NCI-H1092 treated with DMSO at 0.1 percent for 48 hours (cell line): ENCODE measurements at places on chromosomes 4 and X.
A peak's percentile ranks its signal among the peaks of the same experiment; 100 is the strongest.

DNA sequence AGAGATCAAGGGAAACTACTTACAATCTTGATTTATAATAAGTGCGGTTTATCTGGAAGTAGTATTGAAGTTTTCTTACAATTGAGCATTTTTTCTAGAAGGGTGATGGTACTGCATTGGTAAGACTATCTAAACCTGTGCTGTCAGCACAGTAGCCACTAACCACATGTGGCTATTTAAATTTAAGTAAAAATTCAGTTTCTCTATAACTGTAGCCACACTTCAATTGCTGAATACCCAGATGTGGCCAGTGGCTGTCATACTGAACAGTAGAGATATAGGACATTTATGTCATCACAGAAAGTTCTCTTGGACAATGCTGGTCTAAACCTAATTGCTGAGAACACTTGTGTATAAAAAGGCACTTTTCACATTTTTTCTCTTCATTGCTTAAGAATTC lies 222.7 kb downstream of the CBR4 start:
- DNase-seq = no peak

- no peak for DNase-seq
Observed at GRCh38 chr4:39030725-39031124, 1.5 kb downstream of the TMEM156 start.

DNA sequence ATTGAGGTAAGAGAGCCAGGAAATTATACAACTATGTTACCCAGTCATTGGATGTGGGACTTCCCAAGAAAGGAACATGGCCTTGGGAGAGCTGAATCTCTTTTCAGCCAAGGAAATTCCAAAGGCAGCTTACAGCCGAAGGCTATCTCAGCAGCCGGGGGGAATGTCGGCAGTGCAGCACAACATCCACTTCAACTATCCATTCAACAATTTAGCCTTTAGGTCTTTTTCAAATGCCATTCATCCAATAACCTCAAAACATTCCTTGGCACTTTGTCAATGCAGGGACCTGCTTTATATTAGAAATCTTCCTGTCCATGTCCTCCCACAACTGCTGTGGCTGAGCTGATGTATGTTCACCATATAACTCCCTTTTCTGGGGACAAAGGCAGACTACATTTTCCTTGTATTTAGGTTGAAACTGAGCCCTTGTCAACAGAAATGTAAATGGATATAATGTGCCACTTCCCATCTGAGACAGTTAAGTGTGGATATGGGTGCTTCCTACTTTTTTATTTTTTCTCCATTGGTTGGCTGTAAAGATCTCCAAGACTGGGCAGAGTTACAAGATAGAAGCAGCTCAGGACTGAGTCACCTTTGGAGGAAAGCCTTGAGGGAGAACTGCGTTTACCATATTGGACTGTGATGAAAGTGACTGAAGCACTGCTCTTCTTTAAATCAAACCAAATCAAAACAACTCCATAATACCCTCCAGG lies 94.8 kb downstream of the GPRIN3 start:
- DNase-seq = peak; percentile 27

DNA sequence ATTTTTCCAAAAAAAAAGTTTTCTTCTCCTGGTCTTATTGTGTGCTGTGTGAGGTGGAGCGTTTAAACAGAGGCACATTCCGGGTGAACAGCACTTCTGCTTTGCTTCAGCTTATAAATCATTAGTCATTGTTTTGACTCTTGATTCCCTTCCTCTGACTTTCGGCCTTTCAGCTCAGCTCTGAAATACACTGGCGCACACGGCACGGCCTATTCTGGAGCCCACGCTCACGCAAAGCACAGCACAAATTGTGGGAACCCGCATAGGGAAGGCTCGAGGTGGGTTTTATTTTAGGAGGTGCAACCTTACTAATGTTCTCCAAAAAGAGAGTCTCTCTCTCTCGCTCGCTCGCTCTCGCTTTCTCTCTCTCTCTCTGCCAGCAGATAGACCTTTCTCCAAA lies 4.0 kb downstream of the POU3F4 start:
- DNase-seq = no peak

DNA sequence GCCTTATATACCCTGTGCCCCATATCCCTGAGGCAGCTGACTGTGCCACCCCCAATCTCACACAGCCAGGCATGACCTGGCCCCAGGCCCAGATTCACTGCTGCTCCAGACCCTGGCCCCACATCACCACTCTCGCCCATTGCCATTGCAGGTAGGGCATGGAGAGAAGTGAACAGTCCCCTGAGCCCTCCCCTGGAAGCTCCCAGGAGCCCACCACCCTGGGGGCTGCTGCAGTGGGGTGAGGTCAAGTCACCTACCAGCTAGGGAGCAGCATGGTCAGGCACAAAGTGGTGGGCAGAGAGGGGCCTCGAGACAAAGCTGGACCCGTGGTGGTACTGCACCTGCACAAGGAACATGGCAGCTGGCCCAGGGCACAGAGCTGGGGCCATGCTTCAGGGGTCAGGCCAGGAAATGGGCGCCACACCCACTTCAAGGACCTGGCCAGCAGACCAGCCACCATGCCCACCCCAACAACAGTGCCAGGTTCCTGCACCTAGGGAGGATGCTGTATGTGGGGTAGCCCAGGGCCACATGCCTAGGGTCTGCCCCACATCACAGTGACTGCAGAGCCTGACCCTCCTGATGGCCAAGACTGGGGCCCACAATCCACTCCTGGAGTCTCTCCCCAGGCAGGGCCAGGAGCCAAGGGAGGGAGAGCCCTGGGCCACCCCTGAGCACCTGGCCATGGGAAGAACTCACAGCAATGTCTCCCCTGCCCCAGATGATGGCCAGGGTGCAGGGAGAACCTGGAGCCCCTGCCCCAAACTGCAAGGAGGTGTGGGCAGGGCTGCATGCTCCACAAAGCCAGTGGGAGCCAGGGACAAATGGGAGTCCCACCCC lies 58.5 kb downstream of the COX18 start:
- no peak for DNase-seq

GRCh38 chr4:143575331-143575730 lies 61.8 kb downstream of the SMARCA5 start:
- DNase-seq = no peak
